ENCODE measurements at places on chromosomes 13 and 19.

GRCh38 chr13:103965506-103966243 lies 899.5 kb upstream of the SLC10A2 start:
- no peak for DNase-seq

- DNase-seq: no peak
Observed at GRCh38 chr13:108326309-108326708, 56.8 kb downstream of the TNFSF13B start.

DNA sequence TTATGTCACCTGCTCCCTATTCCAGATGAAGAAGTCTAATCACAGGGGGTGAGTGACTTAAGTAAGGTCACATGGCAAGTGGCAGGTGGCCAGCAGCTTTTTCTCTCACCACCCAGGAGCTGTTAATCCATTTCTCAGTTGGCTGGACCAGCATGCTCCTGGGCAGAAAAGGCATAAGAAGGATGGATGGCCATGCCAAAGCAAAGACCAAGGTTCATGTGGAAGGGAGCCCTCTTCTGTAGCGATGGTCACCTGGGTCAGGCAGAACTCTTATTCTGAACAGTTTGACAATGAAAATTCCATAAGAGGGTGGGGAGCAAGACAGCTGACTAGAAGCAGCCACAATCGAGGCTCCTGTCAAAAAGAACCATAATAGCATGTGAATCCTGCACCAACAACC lies 538.1 kb downstream of the SUCLA2 start:
- no peak for DNase-seq

DNA sequence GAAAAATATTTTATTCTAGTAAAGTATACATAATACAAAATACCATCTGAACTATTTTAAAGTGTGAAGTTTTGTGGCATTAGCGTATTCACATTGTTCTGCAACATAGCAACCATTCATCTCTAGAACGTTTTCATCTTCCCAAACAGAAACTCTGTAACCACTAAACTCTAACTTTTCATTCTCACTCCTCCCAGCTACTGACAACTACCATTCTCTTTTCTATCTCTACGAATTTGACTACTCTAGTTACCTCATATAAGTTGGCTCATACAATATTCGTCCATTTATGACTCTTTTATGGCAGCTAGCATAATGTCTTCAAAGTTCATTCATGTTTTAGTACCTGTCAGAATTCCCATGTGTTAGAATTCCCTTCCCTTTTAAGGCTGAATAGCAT lies 150.5 kb upstream of the MIR17HG start:
- DNase-seq: no peak

DNA sequence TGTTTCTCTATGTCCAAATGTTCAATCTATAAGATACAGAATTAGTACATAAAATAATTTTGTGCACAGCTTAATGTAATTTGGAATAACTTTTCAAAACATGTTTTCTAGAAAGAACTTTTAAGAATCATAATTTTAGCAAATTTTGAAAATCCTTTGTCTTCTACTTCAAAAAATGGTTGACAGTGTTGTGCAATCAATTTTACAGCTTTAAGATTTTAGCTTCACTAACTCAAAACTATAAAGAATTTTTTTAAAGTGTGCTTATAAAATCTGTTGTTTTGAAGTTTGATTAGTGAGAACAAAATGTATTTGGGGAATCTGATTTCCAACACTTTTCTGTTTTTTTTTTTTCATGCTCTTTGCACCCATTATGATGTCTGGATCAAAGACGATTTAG lies 12.7 kb upstream of the SPACA6 start:
- no peak for DNase-seq

DNA sequence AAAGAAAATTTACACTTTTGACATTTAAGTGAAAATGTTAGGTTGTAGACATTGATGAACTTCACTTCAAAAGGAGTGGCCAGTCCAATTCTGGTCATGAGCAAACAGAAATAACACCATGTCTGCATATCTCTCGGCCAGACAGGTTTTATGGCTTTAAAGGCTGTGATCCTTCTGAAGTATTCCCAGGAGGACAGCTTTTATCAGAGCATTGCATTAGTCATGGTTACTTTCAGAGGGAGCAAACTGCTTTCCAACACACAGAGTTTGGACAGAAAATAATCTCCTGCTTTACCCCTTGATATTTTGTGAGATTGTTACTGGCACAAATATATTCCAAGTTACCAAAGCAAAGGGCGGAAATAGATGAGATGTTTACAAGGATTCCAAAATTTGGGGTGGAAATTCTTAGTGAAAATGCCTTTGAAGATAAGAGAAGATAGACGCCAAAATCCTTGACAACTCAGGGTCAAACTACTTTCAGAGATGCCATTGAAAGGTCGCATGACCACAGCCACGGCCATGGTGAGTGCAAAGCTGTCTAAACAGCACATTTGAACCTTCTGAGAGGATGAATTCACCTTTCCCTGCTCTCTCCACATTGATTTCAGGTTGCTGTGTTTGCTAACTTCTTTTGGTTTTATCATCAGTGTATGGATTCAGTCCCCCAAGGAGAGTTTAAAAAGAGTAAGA lies 584.5 kb upstream of the SGCG start:
- peak; percentile 5 for DNase-seq

DNA sequence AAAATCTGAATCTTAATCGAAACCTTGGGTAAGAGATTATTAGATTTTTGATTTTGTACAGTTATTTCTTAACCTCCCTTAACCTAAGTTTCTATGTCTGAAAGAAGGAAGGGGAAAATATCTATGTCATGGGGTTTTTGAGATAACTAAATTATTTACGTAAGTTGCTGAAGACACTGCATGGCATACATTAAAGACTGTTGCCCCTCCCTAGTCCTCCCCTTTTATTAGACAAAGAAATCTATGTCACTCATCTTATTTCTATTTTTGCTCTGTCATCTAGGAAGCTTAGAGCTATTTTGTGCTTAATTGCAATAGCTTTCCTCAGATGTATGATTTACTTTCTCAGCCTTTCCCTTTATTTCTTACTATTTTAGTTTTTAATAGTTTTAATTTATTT lies 15.0 kb downstream of the COG6 start:
- DNase-seq: no peak

GRCh38 chr19:55643003-55643886 lies at the start of gene ZNF581:
Gene ZNF581 (plus strand): TSS chr19:55643649. CDS start chr19:55644572, 923 bp downstream.
- DNase-seq: peak; percentile 74

DNA sequence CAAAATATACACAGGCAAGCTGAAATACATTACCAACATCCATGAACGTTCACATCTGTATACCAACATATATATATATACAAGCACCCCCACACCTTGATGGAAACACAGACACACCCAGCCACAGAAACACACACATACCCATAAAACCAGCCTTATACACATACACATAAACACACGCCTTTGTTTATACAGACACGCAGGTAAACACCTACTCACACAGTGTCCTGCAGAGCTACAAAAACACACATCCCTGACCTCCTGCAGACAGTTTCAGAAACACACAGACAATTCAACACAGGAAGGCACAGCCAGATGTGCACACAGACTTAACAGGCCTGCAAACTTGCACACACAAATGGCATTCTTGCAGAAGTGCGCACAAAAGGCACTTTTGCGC lies 21.3 kb upstream of the IRGC start:
- no peak for DNase-seq

DNA sequence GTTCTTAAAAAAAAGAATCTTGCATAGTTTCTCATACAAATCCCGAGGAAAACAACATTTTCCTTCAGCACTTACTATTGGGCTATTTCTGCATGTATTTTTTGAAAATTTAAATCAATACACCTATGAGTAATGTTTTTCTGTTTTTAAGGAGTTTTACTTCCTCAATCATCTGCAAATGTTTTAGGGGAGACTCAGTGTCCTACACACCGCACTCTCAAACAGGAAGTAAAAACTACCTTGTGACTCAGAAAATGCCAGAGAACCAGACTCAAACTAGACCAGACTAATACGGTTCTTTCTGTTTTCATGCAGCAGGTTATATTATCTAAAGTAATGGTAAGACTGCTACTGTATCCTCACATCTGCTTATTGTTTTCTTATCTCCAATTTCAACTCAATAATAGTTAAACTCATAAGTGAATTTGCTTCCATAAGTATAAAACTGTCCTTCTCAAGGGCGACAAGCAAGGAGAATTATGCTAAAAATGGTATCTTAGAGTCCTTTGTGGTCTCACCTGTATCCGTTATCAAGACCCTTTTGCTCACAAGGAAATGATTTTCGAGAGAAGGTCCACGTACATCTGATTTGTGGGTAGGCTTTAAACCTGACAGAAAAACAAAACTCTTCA lies 52.5 kb downstream of the FLT3 start:
- no peak for DNase-seq

DNA sequence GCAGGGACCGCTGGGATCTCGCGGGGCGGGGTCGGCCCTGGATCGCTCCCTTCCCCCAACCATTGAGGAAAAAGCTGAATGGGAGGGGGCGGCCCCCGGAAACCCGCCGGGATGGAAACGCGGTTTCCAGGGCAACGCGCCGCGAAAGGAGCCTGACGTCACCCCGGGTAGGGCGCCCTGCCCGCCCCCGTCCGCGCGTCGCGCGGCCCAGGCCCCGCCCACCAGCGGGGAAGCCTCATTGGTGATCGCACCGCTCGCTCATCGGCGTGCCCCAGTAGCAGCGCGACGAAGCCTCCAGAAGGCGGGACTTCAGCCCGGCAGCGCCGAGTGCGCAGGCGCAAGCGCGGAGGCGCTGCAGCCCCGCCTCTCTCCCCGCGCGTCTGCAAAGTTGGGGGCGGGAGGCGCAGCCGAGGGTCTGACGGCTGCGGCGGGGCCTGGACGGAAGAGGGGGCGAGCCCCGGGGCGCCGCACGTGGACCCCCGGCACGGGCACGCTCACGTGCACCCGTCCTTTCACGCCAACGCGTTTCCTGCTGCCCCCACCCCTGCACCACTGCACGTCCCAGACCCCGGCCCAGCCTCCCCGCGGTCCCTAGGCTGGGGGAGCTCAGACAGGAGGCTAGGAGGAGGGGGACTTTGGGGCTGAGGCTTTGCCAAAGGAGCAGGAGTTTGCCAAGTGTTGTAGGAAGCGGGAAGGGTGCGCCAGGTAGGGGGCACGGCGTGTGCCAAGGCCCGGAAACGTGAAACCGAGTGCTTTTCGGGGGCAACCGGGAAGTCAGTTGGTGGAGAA lies 8.2 kb upstream of the CIRBP start:
- DNase-seq: peak; percentile 90

GRCh38 chr13:65508745-65509144 lies 1721.4 kb downstream of the PCDH9 start:
- no peak for DNase-seq

DNA sequence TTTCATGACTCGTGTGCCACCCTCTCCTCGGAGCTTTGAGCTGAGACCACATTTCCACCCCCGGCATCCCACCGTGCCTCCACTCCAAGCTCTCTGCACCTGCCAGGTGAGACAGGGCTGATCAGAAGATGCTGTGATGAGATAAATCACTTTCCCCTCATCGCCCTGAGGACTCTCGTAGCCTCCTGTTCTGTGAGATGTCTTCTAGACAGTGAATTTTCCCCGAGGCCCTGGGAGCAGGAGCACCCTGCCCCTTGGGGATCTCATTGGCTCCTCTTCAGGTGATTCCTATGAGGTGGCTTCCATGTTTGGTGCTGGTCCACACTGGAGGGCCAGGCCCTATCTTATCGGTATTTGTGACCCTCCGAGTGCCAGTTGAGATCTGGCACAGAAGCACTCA lies 154.0 kb upstream of the TSHZ3 start:
- DNase-seq: no peak

- no peak for DNase-seq
Observed at GRCh38 chr19:2586196-2586595, 110.3 kb downstream of the GADD45B start.

GRCh38 chr19:32599736-32600157 lies 18.8 kb downstream of the PDCD5 start:
- peak; percentile 53 for DNase-seq

DNA sequence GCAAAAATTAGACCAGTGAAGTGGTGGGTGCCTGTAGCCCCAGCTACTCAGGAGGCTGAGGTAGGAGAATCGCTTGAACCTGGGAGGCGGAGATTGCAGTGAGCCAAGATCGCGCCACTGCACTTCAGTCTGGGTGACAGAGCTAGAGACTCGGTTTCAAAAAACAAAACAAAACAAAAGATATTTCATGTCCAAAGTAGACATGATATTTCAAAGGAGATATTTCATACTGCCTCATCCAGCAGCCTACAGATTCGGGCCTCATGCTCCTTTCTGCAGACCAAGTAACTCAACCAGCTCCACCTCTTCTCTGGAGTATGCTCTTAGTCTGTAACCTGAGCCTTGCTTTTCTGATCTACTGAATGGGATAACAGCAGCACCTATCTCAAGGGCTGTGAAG lies 15.0 kb downstream of the ZC3H4 start:
- DNase-seq: no peak

DNA sequence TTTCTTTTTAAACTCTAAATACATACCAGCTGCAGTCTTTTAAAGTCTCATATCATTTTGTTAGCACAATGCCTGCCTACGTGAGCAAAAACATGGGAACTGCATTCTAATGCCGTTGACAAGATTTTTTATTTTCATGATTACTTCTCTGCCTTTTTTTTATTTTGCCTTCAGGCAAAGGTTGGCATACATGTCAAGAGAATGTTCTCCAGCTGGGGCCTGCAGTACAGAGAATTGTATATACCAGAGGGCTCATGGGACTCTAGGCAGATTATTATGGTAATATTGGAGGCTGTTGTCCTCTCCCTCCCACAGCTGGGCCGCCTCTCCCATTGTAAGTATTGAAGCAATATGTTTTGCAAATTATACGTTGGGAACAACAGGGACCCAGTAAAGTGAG lies 53.9 kb upstream of the OBI1 start:
- DNase-seq: no peak

DNA sequence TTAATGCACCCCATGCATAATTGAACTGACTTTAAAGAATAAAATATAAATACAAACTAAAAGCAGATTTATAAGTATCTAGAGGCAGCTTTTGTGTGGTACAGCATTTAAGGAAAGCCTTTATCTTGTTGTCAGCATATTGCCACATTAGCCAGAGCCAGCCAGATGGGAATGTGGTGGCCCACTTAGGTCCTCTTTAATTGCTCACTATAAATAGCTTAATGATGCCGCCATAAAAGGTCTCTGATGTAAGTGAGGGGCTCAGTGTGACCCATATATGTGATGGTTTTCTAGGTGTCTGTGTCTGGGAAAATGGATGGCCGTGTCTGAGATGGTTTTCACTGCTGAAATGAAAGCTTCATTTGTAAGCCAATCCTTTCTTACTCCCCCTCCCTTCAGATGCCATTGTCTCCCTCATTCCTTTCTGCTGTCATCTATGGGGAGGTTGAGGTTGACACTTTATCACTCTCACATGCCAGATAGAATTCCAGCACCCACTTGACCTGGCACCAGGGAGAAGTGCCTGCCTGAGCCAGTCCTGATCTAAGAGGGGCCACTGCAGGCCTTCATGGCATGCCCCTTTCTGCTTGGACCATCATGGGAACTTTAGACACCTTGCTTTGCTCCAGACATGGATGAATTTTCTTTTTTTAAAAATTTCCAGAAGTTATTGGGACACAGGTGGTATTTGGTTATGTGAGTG lies 135.3 kb downstream of the MTUS2 start:
- DNase-seq: no peak
